ENCODE measurements at places on chromosomes 11 and 22.

DNA sequence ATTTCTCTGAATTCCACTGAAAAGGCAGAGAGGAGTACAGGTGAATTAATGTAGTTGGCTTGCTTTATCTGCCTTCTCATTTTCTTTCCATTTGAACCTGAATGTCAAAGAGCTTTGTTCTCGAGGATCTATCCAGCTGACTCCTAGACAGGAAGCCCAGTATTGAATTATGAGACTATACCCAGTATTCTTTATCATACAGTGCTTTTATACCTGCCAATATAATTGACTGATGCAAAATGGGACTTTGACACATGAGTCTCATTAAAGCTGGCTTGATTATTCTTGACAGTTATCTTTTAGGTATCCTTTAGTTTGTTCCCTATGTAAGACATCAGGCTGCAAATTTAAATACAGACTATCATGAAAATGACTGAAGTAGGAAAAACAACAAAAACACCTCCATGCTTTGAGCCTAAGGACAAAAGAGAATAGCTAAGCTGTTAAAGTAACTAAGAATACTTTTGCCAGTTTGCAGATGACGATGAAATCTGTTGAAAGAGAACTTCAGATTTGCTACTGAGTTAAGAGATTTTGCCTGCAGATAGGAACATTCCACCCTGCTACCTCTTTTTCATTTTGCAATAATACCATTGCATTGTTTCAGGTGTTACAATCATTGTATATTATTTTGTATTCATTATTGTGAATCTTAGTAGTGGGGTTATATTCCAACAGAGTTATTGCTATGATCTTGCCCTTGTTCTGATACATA is 117.1 kb downstream of the ENTHD1 start:
- H3K36me3 ChIP-seq: no peaks in the 10 kb centered on the region
- no peak overlapping the region for H3K27ac ChIP-seq
- DNase-seq: no peak
- no peak overlapping the region for H3K4me3 ChIP-seq

DNA sequence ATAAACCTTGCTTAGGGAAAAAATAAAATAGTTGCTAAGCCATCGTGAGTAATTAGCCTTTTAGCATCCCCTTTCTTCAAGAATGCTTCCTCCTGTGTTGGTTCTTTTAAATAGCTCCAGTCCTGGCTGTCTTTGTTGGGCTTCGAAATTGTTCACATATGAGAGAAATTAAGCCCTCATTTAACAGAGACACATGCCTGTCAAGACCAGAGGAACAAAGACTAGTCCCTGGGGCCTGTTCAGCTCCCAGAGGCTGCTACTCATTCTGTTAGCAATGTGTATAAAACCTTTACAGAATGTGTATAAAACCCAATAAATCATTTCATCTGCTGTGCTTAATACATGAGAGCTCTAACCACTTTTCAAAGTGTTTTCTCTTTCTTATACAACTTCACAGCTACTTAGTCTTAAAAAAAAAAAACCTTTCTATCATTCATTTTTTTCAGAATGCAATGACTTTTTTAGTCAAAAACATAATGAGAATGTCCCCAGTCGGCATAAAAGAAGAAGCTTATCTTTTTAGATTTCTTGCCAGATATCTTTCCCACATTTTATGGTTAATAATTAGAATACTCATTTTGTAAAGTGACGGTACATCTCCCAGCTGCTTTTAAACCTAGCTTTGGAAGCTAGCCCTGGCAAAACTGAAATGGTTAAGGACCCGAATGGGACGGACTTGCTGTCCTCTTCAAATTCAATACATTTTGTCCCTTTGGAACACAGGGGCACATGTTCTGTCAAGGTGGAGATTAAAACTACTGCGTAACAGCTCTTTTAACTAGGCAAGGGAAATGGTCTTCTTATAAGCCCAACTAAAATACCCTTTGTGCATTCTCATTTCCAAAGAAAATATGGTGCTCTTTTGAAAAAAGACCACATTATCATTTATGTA is 186.1 kb downstream of the SOX6 start:
- no peak overlapping the region for H3K27ac ChIP-seq
- H3K27me3 ChIP-seq: no peaks in the 10 kb centered on the region
- no peak for DNase-seq
- no peaks in the 10 kb centered on the region for H3K4me1 ChIP-seq
- H3K4me3 ChIP-seq: no peak overlapping the region

DNA sequence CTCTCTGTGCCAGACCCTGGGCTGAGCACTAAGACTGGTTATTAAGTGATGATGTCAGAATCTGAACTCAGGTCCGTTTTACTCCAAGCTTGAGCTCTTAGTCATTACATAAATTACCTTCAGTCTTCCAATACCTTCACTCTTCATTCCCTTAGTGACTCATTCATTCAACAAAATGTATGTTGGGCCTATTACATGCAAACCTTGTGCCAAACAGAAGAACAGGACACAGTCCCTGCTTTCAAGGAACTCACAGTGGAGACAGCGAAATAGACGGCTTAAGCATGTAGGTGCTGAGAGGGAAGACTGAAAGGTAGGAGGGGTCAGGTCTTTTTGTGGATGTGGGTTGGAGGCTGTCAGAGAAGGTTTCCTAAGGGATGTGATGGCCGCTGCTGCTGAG is 3.3 kb downstream of the KCTD14 start:
- no peak for DNase-seq
- no peak overlapping the region for H3K27ac ChIP-seq
- no peaks in the 10 kb centered on the region for H3K36me3 ChIP-seq
- no peaks in the 10 kb centered on the region for H3K27me3 ChIP-seq
- H3K4me3 ChIP-seq: no peak overlapping the region

DNA sequence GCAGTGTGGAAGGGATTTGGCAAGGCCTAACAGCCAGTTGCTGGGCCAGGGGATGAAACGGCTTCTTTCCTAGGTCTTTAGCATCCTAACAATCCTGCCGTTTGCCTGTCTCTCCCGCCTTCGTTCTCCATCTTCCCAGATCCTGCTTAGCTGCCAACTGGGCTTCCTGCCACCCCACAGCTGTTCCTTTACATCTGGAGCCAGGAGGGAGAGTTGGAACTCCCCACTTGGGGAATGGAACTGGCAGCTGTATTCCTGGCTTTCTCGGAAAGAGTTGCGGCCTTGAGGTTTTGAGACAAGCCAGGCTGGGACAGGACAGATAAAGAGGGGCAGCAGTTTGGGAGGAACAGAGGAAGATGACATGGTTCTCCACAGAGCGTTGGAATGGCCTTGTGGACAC is 59.6 kb downstream of the ST3GAL4 start:
- peak overlapping the region; percentile 81 for H3K27ac ChIP-seq
- H3K36me3 ChIP-seq: no peaks in the 10 kb centered on the region
- peak overlapping the region; percentile 34 for H3K4me3 ChIP-seq
- peaks cover 27% of the 10 kb centered on the region for H3K4me1 ChIP-seq
- no peaks in the 10 kb centered on the region for H3K27me3 ChIP-seq

GRCh38 chr11:7573193-7573557 is 59.4 kb downstream of the PPFIBP2 start:
- H3K27ac ChIP-seq: no peak overlapping the region
- no peaks in the 10 kb centered on the region for H3K27me3 ChIP-seq
- H3K4me3 ChIP-seq: no peak overlapping the region
- no peaks in the 10 kb centered on the region for H3K36me3 ChIP-seq
- no peak for DNase-seq

DNA sequence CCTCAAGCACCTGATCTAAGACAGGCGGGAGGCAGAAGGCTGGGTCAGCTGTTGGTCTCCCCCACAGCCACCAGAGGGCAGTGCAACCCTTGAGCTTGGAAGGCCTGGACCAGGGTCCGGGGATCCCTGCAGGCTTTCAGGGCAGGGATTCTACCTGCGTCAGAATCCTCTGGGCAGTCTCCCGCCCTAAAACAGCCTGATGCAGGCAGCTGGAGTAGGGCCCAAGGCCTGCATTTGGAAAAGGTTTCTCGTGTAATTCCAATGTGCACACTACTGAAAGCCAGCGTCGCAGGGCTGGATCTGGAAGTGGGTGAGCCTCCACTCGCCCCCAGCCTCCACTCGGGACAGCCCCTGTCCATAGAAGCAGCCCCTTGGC is 31.8 kb downstream of the BID start:
- H3K4me3 ChIP-seq: no peak overlapping the region
- no peaks in the 10 kb centered on the region for H3K27me3 ChIP-seq
- no peak for DNase-seq
- no peaks in the 10 kb centered on the region for H3K4me1 ChIP-seq
- H3K36me3 ChIP-seq: no peaks in the 10 kb centered on the region

- peak overlapping the region; percentile 37 for H3K4me3 ChIP-seq
- no peaks in the 10 kb centered on the region for H3K36me3 ChIP-seq
- H3K4me1 ChIP-seq: peaks cover 40% of the 10 kb centered on the region
- H3K27ac ChIP-seq: peak overlapping the region; percentile 85
Observed at GRCh38 chr22:27880778-27881394, 38.2 kb downstream of the PITPNB start.

- peaks cover 73% of the 10 kb centered on the region for H3K4me1 ChIP-seq
- H3K27ac ChIP-seq: peak overlapping the region; percentile 94
- peak; percentile 60 for DNase-seq
- no peaks in the 10 kb centered on the region for H3K36me3 ChIP-seq
- H3K27me3 ChIP-seq: no peaks in the 10 kb centered on the region
Observed at GRCh38 chr22:42994917-42995562, 19.9 kb downstream of the PACSIN2 start.

GRCh38 chr11:30106222-30107181 is 89.7 kb upstream of the KCNA4 start:
- no peak overlapping the region for H3K27ac ChIP-seq
- H3K4me1 ChIP-seq: no peaks in the 10 kb centered on the region
- no peak overlapping the region for H3K4me3 ChIP-seq
- no peaks in the 10 kb centered on the region for H3K36me3 ChIP-seq

DNA sequence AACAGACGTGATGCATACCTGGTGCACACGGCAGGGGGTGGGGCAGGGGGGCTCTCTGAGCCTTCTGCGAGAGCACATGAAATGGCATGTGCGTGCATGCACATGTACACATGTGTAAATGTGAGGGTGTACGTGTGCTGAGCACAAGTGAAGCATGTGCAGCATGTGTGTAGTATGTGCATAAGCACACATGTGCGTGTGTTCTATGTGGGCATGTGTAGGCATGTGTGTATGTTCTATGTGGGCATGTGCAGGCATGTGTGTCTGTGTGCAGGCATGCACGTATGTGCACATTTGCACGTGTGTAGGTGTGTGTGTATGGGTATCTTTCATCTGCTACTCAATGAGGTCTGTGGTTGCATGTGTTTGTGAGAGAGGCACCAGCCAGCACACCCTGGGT is 371.2 kb downstream of the CTTN start:
- H3K36me3 ChIP-seq: no peaks in the 10 kb centered on the region
- no peak for DNase-seq
- H3K4me3 ChIP-seq: no peak overlapping the region
- no peaks in the 10 kb centered on the region for H3K27me3 ChIP-seq
- no peaks in the 10 kb centered on the region for H3K4me1 ChIP-seq

- no peaks in the 10 kb centered on the region for H3K36me3 ChIP-seq
- no peaks in the 10 kb centered on the region for H3K27me3 ChIP-seq
- peaks cover 61% of the 10 kb centered on the region for H3K4me1 ChIP-seq
- no peak for DNase-seq
- peak overlapping the region; percentile 2 for H3K4me3 ChIP-seq
Observed at GRCh38 chr11:36456156-36456555, 53.9 kb downstream of the TRAF6 start.

GRCh38 chr11:2664376-2664775 is 35.4 kb downstream of the KCNQ1OT1 start:
- no peak for DNase-seq
- H3K27ac ChIP-seq: no peak overlapping the region
- H3K4me3 ChIP-seq: no peak overlapping the region
- no peaks in the 10 kb centered on the region for H3K27me3 ChIP-seq
- no peaks in the 10 kb centered on the region for H3K4me1 ChIP-seq
- no peaks in the 10 kb centered on the region for H3K36me3 ChIP-seq

GRCh38 chr22:19002684-19003038 is 66.6 kb upstream of the PRODH start:
- no peaks in the 10 kb centered on the region for H3K4me1 ChIP-seq
- H3K36me3 ChIP-seq: no peaks in the 10 kb centered on the region
- no peak overlapping the region for H3K4me3 ChIP-seq
- DNase-seq: no peak
- H3K27me3 ChIP-seq: no peaks in the 10 kb centered on the region
- H3K27ac ChIP-seq: no peak overlapping the region

DNA sequence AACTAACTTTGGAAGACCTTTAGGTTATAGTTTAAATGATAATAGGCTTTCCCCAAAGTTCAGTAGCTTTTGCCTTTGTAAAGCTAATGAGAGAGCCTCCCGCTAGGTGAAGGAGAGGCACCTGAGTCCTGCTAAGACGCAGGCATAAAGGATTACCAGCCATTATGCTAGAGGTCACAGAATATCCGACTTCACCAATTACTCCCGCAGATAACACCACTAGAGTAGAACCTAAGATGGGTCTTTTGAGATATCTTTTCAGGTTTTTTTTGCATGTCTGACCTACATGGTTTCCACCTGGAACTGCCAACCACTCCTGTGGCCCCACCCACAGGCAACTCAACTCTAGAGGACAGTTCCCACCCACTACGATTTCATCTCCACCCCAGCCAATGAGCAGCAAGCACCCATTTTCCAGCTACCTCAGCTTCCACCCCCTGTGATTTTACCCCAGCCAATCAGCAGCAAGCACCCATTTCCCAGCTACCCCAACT is 314.3 kb downstream of the BRD1 start:
- no peak overlapping the region for H3K4me3 ChIP-seq
- H3K27me3 ChIP-seq: no peaks in the 10 kb centered on the region
- no peaks in the 10 kb centered on the region for H3K36me3 ChIP-seq
- DNase-seq: no peak

DNA sequence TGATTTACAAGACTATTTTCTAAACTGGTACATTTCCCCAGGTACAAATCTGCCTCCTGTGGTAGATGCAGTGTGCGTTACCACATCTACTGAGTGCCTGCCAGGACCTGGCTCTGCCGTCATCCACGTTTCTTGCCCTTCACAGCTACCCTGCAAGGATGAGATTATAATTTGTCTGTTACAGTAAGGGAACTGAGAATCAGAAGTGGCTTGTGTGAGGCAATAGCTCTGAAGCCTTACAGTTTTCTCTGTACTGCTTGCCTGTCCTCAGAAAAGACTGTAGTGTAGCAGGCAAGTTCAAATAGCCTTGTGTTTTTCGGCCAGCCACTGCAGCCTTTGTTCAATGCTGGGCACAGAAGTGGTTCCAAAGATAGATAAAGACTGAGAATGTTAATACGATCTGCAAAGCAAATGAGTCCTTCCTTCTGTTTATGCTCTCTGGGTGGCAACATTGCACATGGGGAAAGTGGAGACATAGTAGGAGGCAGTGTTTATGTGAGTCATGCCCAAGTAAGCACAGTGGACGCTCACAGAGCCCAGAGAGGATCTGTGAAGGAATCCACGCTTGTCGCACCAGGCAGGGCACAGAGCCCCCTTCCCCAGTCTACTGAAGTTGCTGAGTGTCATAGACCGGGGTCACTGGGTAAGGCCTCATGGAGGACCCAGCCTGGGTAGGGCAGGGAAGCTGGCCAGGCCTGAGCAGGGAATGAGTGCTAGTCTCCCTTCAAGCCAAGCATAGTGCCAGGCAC is 49.1 kb downstream of the MICAL2 start:
- DNase-seq: no peak
- no peaks in the 10 kb centered on the region for H3K27me3 ChIP-seq
- H3K27ac ChIP-seq: peak overlapping the region; percentile 97
- peaks cover 27% of the 10 kb centered on the region for H3K36me3 ChIP-seq
- H3K4me1 ChIP-seq: peaks cover 99% of the 10 kb centered on the region
- peak overlapping the region; percentile 22 for H3K4me3 ChIP-seq

- DNase-seq: no peak
- no peak overlapping the region for H3K27ac ChIP-seq
- no peaks in the 10 kb centered on the region for H3K4me1 ChIP-seq
- no peaks in the 10 kb centered on the region for H3K36me3 ChIP-seq
Observed at GRCh38 chr11:91997226-91997625, 227.4 kb upstream of the FAT3 start.

- no peaks in the 10 kb centered on the region for H3K27me3 ChIP-seq
- DNase-seq: no peak
- peaks cover 23% of the 10 kb centered on the region for H3K4me1 ChIP-seq
- H3K36me3 ChIP-seq: peaks cover 8% of the 10 kb centered on the region
- H3K4me3 ChIP-seq: peak overlapping the region; percentile 97
Observed at GRCh38 chr11:696955-697491, 1.4 kb downstream of the TMEM80 start.
